Activated CD8-positive, alpha-beta memory T cell treated with anti-CD3 and anti-CD28 coated beads, Interleukin-2, amount 10 ng/mL, durations not matched to agents 7 days and 5 days (primary cell): ENCODE measurements at places on chromosomes 16 and 17. TPM values are rescaled to one million over a fixed set of nuclear protein-coding genes. Genes with fewer than 3 reads are reported as not detected.

Gene DPEP3
- total RNA-seq, result 0.28 TPM

Gene TBC1D3K
- total RNA-seq, result not detected

Gene NGFR
- total RNA-seq, result 0.07 TPM

Gene GRIN2C
- total RNA-seq, result 0.09 TPM

Gene KRT20
- total RNA-seq, result not detected

Gene GEMIN4
- 43.0 TPM for total RNA-seq

Gene PLD6
- total RNA-seq, result 12.5 TPM

Gene METTL23
- total RNA-seq, result 42.1 TPM

GRCh38 chr17:68054296-68054900 lies 18.9 kb downstream of the KPNA2 start:
- peaks cover 6% of the 10 kb centered on the region for H3K4me1 ChIP-seq
- H3K36me3 ChIP-seq, result peaks cover 1% of the 10 kb centered on the region
- no peak overlapping the region for H3K4me3 ChIP-seq
- DNase-seq, result no peak

GRCh38 chr16:66510298-66510697 lies 39.6 kb downstream of the TK2 start:
- H3K4me3 ChIP-seq, result no peak overlapping the region
- H3K36me3 ChIP-seq, result no peaks in the 10 kb centered on the region
- peaks cover 13% of the 10 kb centered on the region for H3K4me1 ChIP-seq
- peak; percentile 36 for DNase-seq

- no peak for DNase-seq
- no peak overlapping the region for H3K4me3 ChIP-seq
- H3K36me3 ChIP-seq, result peaks cover 14% of the 10 kb centered on the region
Measured at GRCh38 chr16:12132290-12132689, 155.8 kb downstream of the SNX29 start.

GRCh38 chr17:6479622-6480302 lies 35.5 kb downstream of the PIMREG start:
- H3K4me3 ChIP-seq, result no peak overlapping the region
- no peak overlapping the region for H3K27ac ChIP-seq
- DNase-seq, result no peak
- no peaks in the 10 kb centered on the region for H3K36me3 ChIP-seq
- no peaks in the 10 kb centered on the region for H3K27me3 ChIP-seq

- H3K4me1 ChIP-seq, result peaks cover 27% of the 10 kb centered on the region
- no peak overlapping the region for H3K27ac ChIP-seq
- H3K36me3 ChIP-seq, result peaks cover 10% of the 10 kb centered on the region
- no peak for DNase-seq
Measured at GRCh38 chr17:55317284-55317683, 52.5 kb downstream of the HLF start.

DNA sequence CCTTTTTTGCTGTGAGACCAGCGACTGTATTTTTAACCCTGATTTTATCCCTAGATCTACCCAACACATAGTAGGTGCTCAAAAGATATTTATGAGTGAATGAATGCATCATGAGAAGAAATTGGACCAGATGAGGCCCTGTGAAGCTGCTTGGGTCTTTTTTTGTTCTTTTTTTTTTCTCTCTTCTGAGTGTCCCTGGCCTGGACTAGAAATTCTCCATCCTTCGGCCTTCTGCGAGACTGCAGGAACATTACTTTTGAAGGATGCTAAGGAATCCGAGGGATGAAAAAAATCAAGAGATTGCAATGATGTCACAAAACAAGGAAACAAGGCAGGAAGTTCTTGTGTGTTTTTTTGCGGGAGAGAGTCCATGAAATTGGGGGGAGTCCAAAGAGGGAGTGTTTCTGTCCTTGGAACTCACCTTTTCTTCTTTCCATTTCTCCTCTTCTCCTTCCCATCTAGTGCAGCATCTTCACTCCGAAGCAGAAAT lies 560 bp upstream of the RUSF1 start:
- no peak for DNase-seq
- peak overlapping the region; percentile 95 for H3K4me3 ChIP-seq
- peaks cover 43% of the 10 kb centered on the region for H3K4me1 ChIP-seq
- peaks cover 11% of the 10 kb centered on the region for H3K36me3 ChIP-seq

- no peak overlapping the region for H3K4me3 ChIP-seq
- DNase-seq, result peak; percentile 77
Measured at GRCh38 chr16:2919511-2920255, 8.0 kb downstream of the FLYWCH1 start.

- peaks cover 17% of the 10 kb centered on the region for H3K4me1 ChIP-seq
- no peaks in the 10 kb centered on the region for H3K27me3 ChIP-seq
- H3K27ac ChIP-seq, result no peak overlapping the region
- H3K4me3 ChIP-seq, result no peak overlapping the region
Measured at GRCh38 chr17:75908201-75908600, 3.5 kb upstream of the MRPL38 start.
